ENCODE measurements at places on chromosomes 3 and 15. TPM values are rescaled to one million over a fixed set of nuclear protein-coding genes. Genes with fewer than 3 reads are reported as not detected.

ZNF860 gene
- total RNA-seq = 0.81 TPM

GOLGA8K gene
- not detected for total RNA-seq

SMCO1 gene
- total RNA-seq = not detected

RBP2 gene
- total RNA-seq = not detected

MYRIP gene
- 1.5 TPM for total RNA-seq

ATP13A4 gene
- total RNA-seq = not detected

GRCh38 chr15:68419301-68420175, 12.4 kb downstream of the ITGA11 start:
- no peak for DNase-seq

DNA sequence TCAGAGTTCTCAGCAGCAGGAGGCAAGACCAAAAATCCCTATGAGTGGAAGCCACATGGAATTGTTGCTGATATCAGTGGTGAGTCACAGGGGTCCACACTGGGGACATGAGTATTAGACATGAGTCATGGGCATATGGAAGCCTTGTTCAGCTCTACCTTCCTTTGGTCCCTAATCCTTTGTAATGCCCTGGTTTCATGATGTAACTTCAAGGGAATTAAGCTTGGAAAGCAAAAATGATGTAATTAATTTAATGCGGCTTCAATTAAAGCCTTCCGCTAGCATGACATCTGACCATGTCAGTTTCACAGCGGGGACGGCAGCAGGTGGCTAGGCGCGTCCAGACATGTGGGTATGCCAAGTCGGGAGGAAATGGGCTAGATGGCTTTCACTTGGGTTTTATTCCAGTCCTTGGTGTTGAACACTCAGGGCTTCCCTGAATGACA, 176.1 kb upstream of the RGMA start:
- DNase-seq = no peak

DNA sequence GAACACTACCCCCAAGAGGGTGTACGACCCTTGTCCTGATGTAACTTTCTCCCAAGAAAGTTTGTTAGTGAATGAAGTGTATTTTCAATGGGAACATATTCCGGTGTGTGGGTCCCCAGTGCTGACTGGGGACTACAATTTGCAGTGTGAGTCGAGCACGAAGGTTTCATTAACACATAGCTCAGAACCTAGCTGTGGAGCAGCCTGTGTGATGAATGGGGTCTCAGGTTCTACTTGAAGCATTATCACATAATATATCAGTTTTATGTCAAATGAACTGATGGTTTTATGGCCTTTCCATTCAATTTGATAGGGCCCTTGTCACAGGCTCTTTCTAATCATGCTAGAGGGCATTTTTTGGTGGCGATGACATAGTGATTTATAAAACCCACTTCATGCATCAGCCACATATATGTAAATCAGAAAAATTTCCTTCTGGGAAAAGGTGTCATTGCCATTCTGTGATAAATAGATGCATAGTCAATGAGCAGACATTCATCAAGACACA, 44.1 kb downstream of the RETNLB start:
- no peak for DNase-seq

GRCh38 chr3:43194490-43195114, 88.7 kb upstream of the POMGNT2 start:
- no peak for DNase-seq

DNA sequence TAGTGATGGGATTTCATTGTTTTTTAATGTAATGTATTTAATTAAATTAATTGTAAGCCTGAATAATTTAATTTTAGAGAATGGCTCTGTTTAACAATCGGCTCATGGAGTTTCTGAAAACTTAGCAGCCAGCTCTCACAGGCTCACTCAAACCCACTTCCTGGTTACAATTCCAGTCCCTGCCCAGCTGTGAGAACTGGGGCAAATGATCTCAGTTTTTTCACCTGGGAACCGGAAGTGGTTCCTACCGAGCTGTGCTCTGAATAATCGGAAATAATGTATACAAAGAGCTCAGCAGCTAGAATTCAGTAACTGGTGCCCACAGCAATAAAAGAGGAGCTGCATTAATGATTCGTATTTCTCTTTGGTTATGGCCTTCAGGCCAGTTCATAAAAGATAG, 244.3 kb upstream of the MCTP2 start:
- no peak for DNase-seq

DNA sequence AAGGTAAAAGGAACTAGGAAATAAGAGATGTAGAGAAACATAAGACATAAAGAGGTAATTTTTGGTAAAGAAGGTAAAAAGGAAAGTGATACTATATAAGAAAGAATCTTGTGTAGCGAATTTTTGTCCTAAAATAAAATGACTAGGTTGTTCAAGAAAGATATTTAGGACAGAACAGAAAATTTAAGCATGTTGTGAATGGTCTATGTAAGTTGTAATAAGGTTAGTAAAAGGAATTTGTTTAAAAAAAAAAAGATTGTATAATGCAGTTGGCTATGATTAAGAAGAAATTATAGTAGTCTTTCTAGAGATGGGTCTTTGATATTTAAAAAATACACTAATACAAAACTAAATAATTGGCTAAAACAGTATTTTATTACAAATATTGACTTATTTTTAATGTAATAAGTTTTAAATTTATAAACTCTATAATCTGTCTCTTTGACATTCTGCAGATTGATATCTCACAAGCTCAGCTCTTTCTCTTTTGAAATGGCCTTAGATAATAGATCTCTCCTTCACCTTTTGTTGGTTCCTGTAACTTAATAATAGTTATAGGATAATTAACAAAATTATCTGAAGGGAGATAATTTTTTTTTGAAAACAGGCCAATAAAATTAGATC, 3.7 kb upstream of the SLC41A3 start:
- no peak for DNase-seq

- no peak for DNase-seq
These were observed 8.1 kb upstream of the SRPRB start for GRCh38 chr3:133797396-133798105.

GRCh38 chr3:124634210-124635168, 95.8 kb upstream of the UMPS start:
- DNase-seq = no peak

GRCh38 chr3:128878556-128879124, 780 bp upstream of the ACAD9 start:
- no peak for DNase-seq

DNA sequence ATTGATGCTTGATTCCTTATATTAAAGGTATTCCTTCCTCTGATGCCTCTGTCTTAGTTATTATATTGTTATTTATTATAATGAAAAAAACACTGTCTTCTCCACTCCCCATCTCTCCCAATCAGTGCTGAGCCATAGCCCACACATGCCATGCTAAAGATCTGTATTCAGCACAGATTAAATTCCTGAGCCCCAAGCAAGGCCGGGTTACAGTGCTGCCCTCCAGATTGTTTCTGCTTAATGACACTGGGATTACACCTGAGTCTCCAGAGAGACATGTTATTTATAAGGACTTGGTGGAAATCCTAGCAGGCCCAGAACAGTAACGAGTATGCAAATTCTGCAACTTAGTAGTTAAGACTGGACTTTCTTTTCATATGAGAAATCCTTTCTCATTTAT, 305.9 kb upstream of the UMPS start:
- no peak for DNase-seq
